HuH-7.5 (cell line): ENCODE measurements at places on chromosomes 2 and 18.

DNA sequence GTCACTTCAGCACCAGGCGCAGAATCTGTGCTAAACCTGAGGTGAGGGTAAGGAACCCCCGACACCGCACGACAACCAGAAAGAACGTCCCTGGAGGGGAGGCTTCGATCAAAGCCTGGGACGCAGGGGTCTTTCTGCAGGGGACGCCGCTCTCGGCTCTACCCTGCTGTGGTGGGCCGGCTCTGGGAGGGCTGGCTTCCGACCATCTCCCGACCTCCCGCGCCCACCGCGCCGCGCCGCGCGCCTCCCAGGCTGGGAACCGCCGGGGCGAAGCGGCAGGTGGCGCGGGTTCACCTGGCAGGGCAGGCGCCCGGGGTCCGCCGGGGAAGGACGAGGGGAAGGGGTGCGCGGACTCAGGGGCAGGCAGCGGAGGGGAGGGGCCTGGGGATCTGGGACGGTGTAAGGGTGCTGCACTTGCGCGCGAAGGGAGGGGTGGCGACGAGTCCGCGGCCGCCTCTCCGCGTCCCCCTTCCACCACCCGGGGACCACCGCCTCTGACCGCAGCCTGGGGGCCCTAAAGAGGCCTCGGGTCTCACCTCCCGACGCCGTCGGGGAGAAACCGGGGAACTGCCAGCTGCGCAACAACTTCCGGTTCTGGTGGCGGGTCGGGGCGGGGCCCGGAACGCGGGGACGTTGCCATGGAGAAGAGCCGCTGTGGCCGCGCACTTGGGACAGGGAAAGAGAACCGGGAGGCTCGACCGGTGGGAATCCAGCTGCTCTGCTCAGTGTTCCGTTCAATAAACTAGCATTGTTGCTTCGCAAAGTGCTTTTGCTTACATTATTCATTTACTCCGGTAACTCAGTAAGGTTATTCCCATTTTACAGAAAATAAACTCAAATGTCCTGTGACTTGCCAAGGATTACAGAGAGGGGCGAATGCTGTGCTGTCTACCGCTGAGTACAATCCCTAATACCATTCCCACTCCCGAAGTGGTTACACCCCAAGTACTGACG, at the start of gene ZNF396:
Gene ZNF396, minus strand, starts transcription at position 596 of the 954 bp plus-strand sequence. CDS start 3,045 bp downstream, outside the sequence.
- peak; percentile 76 for DNase-seq

- DNase-seq, result no peak
Measured at GRCh38 chr2:173571021-173571821, 216.5 kb downstream of the CDCA7 start.

DNA sequence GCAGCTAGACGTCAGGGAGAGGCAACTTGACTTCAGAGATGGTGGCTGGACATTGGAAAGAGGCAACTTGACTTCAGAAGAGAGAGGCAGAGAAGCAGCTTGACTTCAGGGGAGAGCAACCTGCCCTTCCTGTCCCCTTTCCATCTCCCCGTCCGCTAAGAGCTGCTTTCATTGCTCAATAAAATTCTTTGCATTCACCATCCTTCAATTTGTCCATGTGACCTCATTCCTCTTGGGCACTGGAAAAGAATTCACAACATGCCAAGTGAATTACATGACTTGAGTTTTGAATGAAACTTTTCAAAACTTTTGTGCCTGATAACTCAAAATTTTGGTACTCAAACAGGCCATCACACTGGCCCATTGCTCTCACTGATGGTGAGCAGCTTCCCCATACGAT, 158.9 kb downstream of the DPP4 start:
- no peak for DNase-seq

GRCh38 chr2:211306929-211307328, 750.5 kb downstream of the CPS1 start:
- no peak for DNase-seq
